KG1 (cell line): ENCODE measurements at places on chromosomes 4 and X.

DNA sequence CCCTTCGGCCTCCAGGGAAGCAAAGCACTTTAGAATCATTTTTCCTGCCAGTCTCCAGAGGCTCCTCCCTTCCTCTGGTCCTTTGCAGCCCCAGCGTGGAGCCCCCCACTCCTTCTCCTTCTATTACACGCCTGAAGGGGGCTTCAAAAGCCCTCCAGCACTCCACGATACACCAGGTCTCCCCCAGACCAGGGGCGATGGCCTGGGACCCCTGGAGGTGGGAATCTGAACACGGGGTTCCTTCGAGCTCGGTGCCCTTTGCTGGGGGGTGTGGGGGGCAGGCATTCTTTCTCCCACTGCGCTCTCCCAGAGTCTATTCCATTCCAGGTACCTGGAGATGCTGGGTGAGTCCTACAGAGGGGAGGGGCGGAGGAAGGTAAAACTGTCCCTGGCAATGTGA is 97.6 kb downstream of the HMX1 start:
- no peak for DNase-seq

- no peak for DNase-seq
Measured at GRCh38 chrX:19579485-19579884, 64.2 kb upstream of the MAP3K15 start.

DNA sequence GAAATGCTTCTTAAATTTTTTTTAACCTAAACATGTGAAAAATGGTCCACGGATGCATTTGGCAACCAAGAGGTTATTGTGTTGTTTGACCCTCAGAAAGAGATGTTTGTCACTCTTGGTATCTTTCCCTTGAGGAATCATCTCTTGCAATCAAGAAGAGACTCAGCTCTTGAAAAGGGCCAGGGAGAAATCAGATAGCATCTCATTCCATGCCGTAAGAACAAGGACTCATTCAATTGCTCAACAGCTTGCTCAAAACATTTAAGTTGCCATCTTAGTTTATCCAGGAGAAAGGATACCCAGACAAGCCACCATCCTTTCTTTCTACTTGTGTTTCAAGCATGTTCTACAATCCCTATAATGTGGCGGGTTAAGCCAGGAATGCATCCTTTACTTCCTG is 209.5 kb upstream of the LNX1 start:
- DNase-seq: no peak

DNA sequence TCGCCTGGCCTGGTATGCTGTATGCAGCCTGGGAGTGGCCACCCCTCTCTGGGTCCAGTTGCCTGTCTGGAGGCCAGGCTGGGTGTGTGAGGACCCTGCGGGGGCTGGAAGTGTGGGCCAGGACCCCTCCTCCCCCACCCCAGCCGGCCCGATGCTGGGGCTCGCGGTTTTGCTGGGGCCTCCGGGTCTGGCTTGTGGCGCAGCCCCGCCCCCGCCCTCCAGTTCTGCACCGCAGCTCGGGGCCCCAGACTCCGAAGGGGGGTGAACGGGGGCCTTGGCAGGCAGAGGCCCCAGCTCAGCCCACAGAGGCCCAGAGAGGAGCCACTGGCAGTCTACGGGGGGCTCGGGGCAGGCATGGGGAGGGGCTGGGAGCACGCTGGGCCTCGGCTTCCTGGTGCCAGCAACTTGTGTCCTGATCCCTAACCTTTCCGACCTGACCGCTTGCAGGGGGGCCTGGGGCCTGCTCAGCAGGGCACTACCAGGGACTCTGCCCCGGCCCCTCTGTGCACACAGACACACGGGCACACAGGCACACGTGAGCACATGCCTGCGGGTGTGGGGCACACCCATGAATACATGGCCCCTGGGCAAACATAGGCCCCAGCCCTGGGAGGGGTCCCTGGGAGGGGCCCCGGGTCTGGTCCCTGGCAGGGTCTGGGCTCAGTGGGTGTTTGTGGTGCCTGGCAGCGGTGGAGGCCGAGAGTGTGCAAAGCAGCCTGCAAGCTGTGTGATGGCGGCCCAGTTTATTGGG is 21.4 kb upstream of the FGFR3 start:
- DNase-seq: peak; percentile 17

DNA sequence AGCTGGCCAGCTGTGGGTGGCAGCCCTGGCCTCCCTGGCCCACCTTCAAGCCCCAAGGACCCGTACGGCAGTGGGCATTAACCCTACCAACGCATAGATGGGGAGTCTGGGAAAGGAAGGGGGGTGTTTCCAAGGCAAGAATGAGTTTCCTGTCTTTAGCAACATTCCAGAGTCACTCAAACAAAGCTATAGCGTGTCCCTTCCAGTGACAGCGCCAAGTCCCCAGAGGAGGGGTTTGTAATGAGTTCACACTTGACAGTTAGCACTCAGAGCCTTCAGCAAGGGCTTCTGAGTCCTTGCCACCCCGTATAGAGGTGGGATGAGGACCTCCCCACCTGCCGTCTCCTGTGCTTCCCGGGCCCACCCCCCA is 1.8 kb downstream of the BGN start:
- DNase-seq: no peak

GRCh38 chrX:150081076-150081475 is 142.8 kb upstream of the EOLA2 start:
- DNase-seq: no peak

DNA sequence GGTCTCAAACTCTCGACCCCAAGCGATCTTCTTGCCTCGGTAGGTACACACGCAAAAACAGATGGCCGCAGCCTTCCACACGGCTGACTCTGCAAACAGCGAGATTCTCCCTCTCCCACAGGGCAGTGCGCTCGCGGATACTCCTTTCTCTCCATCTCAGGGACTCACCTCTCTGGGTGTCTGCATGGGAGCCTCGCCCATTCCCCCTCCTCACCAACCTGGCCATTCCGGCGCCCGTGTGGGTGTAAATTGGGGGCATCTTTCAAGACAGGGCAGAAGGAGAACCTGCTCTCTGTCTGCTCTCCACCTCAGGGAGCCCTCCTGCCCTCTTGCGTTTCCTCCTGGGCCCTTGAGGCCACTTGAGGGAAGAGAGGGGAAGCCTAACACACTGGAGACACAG is 4.4 kb downstream of the CTAG2 start:
- no peak for DNase-seq

- no peak for DNase-seq
Measured at GRCh38 chrX:133389975-133390374, 25.3 kb downstream of the GPC4 start.

DNA sequence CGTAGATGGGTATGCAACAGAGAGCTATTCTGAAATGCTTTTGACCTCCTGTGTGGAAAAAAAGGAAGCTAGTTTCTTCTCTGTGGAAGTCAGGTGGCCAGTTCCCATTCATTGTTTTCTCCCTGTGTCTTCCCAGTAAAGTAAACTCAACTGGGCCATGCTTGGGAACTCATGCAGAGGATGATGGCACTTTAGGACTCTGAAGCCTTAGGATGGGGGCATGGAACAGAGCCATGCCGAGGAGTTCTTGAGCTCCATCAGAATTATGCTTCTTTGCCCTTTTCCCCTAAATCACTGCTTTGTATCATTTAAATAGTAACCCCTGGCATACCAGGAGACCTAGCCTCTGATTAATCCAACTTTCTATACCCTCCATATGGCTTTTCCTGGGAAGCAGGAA is 3.2 kb downstream of the TMEM164 start:
- no peak for DNase-seq

DNA sequence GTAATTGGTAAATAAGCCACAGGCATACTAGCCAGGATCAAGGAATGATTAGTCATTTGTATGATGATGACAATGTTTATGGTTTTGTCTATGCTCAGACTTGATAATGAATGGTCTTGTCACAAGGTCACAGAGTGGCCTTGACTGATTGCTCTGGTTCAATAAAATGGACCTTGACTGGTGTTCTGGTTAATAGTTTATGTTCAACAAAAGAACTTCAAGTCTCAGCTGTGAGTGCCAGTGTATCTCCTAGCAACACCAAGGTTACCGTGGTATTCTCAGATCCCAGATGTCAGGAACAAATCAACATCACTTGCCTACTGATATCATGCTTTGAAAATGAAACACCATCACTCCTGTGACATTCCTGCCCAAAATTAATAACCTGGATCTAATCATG is 16.3 kb upstream of the LRAT start:
- DNase-seq: no peak

DNA sequence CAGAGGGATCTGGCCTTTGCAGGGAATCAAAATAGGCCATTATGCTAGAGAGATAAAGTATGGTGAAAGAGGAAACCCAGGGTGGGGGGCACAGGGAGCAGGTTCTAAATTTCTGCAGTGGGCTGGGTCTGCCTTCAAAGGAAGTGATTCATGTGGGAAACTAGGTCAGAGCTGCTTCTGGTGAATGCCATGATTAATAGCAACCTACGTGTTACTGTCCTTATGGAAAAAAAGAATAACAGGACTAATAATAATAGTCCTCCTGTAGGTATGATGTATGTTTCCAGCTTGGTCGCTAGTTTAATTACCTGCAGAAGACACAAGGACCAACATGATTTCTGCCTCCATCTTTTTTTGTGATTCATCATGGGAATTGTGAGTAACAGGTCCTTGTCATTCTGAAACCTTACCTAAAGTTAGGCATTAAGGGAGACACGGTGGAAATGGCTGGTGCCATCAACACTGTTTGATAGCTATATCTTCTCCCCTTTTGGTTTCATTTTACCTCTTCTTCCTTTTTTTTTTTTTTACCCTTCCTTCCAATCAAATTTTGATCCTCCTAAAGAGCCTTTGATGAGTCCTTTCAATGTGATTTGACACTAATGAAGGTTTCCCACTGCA is 180.4 kb downstream of the CPEB2 start:
- DNase-seq: no peak

DNA sequence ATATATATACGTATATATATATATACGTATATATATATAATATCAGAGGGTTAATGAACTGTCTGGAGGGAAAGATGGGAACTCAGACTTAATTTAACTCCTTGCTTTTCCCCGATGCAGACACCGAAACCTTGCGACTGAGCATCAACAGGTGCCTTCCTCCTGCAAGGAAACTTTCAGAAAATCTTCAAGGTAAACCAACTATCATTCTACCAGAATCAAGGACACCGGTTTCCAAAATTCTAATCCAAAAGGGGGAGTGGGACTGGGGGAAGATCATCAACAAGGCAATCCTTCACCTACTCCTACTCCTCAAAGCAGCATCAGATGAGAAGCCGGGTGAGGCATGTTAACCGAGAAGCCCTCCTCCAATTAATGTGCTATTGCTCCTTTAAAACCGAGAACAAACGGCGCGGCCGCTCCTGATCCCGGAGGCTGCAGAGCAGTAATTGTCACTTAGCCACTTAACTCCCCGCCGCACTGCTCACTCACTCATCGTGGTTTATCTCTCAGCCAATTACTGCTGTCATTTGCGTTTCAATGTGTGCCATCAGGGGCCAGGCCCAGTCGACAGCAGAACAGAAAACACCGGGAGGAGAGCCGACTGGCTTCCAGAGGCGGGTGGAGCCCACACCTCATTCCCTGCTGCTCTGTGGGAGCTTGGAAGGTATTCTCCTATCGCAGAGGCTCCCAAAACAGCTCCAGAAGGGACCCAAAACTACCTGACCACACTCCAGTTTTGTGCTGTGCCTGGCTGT is 61.7 kb downstream of the MAML3 start:
- no peak for DNase-seq

DNA sequence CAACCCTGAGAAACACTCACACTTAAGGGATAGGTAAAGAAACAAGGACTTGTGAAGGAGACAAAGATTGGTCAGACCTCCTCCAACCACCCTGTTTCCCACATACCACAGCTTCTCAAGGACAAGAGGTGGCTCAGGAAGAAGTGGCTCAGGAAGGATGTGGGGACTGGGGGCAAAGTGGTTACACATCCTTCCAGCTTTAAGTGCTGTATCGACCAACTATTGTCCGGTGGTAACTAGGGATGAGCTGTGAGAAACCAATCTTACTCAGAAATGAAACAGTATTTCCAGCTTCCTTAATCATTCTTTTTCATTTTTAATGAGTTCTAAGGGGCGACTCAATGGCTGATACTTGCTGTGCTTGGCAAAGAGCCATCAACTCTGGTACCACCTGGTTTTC is 8.5 kb upstream of the LHFPL1 start:
- no peak for DNase-seq

DNA sequence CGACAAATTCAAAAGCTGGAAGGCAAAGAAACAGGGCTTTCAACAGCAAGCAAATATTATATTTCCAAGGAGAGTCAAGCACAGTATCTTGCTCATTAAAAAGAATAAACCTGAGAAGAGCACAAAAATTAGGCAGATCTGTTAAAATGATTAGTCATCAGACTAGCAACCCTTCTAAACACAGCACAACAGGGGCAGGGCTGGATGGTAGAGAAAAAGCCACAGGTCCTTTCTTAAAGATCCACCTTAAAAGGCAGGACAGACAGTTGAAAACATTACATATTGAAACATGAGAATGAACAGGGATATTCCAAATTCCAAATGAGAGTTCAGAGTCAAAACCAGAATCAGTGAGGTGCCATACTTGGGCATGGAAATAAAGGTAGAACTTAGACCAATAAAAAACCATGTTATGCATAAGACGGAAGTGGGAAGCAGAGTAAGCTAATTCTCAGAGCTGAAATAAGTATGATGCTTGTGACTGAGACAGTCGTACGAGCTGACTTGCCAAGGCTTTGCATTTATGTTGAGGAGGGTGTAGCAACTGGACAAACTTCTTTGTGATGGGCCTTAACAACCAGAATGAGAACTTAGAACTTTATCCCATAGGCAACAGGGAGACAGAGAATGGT is 126.9 kb upstream of the FAM9B start:
- DNase-seq: no peak

DNA sequence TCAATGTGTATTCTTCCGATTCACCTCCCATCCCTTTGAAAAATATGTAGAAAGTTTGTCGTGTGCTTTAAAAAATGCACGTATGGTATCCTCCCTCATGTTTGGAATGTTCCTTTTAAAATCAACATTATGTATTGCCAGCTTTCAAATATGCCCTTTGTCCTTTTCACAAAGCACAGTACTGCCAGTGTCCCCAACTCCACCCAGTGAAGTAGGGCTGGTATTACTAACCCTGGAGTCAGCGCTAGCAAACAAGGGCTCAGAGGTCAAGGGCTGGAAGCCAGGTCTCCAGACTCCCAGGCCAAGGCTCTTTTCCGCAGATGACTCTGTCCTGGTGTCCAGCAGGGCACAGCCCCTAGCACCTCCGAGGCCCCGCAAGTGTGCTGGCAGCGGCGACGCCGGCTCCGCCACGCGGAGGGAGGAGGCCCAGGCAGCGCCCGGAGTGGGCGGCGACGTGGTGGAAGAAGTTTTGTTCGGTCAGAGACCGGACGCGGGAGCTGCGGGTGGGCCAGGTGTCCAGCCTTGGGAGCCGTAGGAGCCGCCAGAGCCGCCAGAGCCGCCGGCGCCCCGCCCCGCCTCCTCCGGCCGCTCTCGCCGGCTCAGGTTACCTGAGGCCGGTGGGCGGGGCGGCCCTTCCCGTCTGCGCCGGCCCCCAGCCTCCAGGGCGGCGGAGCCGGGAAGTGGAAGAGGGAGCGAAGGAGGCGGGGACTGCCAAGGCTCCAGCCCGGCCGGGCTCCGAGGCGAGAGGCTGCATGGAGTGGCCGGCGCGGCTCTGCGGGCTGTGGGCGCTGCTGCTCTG is at the start of gene IL13RA1:
Gene IL13RA1, plus strand, starts transcription at position 720 of the 799 bp plus-strand sequence. Its CDS starts 33 bp downstream, at position 753.
- DNase-seq: no peak

DNA sequence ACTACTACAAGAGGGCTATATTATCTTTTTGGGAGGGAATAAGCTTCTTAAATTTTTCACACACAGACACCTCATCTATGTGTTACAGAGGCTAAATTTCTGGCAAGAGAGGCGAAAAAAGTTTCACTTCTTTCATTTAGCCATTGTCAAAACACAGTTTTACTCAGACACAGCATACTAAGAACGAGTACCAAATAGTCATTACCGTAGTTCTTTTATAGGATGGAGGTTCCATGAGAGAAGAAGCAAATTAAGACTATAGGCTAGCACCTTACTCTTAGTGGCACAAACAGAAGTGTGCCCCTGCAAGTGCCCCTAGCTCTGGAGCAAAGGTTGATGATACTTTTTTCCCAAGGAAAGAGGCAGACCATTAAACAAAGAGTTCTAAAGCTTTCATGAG is 26.2 kb downstream of the UGT2B7 start:
- DNase-seq: no peak
